Fibroblast of the conjunctiva (primary cell): ENCODE measurements at places on chromosomes 3 and 15.
A peak's percentile ranks its signal among the peaks of the same experiment; 100 is the strongest.

GRCh38 chr3:100083209-100083608 lies 31.1 kb downstream of the FILIP1L start:
- DNase-seq, result no peak

- DNase-seq, result no peak
Measured at GRCh38 chr15:67839499-67839928, 331 bp downstream of the RNU6-1 start.

- peak; percentile 32 for DNase-seq
Measured at GRCh38 chr3:123971406-123971805, 10.4 kb upstream of the CCDC14 start.

GRCh38 chr15:95826412-95827195 lies 503.9 kb upstream of the NR2F2 start:
- no peak for DNase-seq

DNA sequence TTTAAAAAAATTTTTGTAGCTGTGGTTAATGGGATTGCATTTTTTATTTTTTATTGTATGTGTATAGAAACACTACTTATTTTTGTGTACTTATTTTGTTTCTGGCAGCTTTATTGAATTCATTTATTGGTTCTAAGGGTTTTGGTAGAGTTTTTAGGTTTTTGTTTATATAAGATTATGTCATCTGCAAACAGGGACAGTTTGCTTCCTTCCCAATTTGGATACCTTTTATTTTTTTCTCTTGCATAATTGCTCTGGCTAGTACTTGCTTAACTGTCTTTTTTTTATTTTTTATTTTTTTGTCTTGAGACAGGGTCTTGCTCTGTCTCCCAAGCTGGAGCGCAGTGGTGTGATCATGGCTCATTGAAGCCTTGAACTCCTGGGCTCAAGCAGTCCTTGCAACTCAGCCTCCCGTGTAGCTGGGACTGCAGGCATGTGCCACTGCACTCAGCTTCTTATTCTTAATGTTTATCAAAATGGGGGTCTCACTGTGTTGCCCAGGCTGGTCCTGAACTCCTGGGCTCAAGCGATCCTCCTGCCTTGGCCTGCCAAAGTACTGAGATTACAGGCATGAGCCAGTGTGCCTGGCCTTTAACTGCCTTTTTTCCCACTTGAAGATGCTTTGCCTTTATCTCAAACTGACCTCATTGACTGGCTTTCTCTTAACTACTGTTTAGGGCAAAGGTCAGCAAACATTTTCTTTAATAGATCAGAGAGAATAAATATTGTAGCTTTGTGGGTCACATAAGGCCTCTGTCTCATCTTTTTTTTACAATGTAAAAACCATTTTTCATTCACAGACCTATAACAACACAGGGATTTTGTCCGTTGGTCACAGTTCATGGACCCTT lies 8.6 kb downstream of the TFG start:
- no peak for DNase-seq

DNA sequence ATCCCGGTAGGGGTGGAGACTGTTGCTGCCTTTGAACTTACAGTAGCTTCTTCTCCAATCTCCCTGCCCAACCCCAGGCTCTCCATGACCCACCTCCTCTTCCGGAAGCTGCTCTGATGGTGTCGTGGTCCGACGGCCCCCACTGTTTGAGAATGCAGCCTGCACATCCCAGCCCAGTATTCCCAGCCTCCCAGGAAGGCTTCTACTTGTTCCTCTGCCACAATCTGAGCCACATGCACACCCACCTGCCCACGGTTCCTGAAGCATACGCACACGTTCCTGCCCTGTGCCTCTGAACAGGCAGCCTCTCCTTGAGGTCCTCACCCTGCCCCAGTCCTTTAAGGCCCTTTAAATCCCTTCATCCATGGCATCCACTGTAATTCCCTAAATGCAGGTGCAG lies 57.4 kb downstream of the ABTB1 start:
- DNase-seq, result no peak

- DNase-seq, result no peak
Measured at GRCh38 chr15:25181293-25182097, 226.7 kb downstream of the SNRPN start.

DNA sequence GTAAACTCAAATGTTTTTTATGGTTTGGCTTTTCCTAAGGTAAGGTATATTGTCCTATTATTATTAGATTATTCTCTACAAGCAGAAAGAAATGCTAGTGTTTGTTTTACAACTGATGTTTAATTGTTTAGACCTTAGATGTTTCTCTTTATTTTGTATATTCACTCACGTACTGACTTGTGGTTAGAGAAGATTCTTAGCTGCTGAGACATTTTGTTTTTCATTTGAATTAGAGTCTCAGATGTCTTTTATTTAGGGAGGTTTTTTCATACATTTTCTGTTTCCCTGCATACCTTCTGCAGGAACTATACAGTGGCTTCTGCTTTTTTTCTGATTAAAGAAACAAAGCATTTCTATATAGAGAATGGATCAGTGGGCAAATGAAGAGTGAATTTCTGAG lies 110.9 kb downstream of the MYRIP start:
- no peak for DNase-seq

- peak; percentile 53 for DNase-seq
Measured at GRCh38 chr3:4720316-4721075, 227.3 kb downstream of the ITPR1 start.
